GM12865 (cell line): ENCODE measurements at places on chromosomes 13 and 19.

DNA sequence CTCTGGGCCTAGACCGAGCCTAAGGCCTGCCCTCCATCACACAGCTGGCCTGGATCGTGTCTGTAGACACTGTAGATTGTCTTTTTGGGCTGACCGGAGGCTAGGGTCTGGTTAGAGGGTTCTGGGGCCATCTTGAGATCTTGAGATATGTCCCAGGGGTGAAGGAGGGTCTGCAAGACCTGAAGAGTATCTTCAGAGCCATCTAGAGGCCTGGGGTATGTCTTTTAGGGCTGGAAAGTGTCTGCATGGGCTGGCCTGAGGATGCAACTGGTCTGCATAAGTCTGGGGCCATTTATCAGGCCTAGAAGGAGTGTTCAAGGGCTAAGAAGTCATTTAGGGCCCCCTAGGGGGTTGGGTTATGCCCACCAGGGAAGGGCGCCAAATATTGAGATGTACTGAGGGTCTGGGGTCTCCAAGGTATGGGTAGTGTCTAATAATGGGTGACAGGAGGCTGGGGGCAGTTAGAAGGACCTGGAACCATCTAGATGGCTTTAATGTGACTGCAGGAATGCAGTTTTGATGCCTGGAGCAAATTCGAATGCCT, 555 bp downstream of the SCAF1 start:
- no peak for DNase-seq

DNA sequence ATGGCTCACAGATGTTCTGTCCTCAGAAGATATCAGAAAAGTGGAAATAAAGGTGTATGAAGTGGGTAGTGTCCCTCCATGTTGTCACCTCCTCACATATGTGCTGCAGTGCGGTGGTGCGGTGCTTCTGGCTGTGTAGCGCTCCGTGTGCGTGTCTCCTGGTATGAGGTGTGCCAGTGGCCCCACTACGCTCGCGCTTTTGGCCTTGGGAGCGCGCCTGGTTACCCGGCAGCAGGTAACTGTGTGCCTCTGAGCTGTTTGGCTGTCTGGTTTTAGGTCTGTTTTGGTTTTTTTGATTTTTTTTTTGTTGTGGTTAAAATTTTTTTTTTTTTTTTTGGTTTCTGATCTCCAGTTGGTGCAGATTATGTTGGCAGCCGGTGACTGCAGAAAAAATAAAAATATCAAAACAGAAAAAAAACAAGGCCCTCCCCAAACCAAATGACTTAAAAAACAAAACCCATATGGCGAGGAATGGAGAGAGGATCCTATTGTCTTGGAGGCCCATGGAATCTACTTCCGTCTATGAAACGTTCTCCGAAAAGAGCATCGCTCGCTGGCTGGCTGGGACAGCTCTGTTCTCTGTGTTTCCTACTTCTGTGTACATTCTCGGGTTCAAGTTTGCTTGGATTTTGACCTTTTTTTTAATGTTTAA, 7.9 kb downstream of the HNRNPL start:
- no peak for DNase-seq

GRCh38 chr19:38666663-38667511, 19.4 kb downstream of the ACTN4 start:
- DNase-seq, result peak; percentile 70

DNA sequence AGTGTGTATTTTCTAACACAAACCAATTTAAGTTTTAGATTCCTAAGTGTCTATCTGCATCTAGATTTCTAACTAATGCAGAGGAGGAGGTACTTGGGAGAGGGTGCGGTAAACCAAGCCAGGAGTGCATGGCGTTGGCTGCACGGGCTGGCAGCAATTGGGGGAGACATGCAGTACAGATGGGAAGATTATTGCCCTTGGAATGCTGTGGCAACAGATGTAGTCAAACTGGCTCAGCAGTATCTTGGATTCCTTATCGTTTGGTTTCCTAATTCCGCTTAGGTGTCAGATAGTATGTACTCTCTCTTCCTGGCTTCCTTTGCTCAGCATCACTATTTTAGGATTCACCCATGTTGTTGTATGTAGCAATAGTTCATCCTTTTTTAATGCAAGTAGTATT, 29.4 kb upstream of the STK24 start:
- DNase-seq, result no peak

- DNase-seq, result peak; percentile 99
Measured at GRCh38 chr13:50081679-50082425, 66.6 kb downstream of the KCNRG start.

- no peak for DNase-seq
Measured at GRCh38 chr13:77506874-77507273, 28.6 kb upstream of the SCEL start.

- DNase-seq, result peak; percentile 67
Measured at GRCh38 chr13:43879755-43880181, at the start of gene LACC1. TSS of gene LACC1 (plus strand) at chr13:43879904. CDS start at chr13:43880986, 1,082 bp downstream.

DNA sequence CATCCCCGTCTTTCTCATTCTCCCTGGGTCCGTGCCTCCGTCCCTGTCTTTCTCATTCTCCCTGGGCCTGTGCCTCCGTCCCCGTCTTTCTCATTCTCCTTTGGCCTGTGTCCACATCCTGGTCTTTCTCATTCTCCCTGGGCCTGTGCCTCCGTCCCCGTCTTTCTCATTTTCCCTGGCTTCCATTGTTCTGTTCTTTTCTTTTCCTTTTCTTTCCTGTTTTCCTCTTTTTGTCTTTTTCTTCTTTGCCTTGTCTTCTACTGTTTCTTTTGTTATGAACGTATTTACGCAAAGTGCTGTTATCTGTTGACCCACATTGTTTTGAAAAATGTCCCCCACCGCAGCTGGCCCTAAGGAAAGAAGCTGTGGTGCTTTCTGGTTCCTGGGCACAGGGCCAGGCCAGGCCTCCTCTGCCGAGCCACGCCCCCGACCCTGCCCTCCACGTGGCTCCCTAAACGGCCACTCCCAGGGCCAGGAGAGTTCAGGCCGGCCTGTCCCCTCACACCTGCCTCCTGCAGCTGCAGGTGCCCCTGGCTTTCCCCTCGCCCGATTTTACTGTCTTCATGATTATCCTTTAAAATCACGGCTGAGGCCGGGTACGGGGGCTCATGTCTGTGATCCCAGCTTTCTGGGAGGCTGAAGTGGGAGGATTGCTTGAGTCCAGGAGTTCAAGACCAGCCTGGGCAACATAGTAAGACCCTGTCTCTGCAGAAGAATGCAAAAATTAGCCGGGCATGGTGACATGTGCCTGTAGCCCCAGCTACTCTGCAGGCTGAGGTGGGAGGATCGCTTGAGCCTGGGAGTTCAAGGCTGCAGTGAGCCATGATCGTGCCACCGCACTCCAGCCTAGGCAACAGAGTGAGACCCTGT, 14.0 kb upstream of the TMPRSS9 start:
- DNase-seq, result no peak

DNA sequence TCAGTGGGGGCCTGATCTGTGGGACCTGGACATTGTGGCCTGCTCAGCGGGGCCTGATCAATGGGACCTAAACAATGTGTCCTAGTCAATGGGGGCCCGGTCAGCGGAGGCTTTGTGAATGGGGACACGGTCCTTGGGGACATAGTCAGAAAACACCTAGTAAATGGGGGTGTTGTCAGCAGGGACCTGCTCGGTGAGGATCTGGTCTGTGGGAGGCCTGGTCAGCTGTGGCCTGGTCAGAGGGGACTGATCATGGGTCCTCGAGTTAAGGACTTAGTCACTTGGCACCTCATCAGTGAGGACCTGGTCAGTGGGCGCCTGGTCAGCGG, 44.5 kb upstream of the TPM4 start:
- DNase-seq, result no peak

GRCh38 chr19:48812094-48812929, 1.5 kb upstream of the BCAT2 start:
- DNase-seq, result peak; percentile 89

- no peak for DNase-seq
Measured at GRCh38 chr13:113063091-113063491, 42.5 kb upstream of the F7 start.

- no peak for DNase-seq
Measured at GRCh38 chr19:48703316-48703715, 7.5 kb downstream of the FUT2 start.

- DNase-seq, result peak; percentile 48
Measured at GRCh38 chr19:46495786-46496099, at the start of gene PNMA8B. TSS of gene PNMA8B (minus strand) at chr19:46495867. CDS start at chr19:46495465, 402 bp downstream.

DNA sequence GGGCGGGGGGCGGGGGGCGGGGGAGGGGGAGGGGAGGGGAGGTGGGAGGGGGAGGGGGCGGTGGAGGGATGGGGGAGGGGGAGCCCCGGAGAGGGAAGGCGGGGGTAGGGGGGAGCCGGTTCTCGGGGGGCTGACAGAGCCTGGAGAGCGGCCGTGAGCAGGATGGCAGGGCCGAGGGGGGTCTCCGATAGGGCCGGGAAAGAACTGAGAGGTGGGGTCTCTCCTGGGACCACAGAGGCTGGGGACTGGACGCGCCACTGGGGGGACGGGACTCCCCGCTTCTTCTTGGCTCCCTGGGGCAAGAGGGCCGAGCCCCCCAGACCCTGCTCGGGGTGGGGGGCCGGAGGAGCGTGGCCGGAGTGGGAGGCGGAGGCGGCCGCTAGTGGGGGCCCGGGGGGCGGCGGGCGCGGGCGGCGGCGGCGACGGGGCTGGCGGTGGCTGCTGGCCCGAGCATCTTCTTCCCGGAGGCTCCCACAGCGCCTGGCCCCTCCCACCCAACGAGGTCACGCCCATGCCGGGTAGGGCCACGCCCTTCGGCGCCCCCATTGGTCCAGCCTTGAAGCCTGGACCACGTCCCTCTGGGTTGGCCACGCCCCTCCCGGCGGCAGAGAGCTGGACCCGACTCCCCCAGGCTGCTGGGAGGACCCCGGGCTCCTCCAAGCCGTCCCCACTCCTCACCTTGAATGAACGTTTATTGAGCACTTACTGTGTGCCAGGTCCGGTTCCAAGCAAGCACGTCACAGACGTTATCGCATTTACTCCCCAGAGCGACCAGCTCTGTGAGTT, at the start of gene NOVA2:
TSS of gene NOVA2 (minus strand) at position 313 of the 786 bp plus-strand sequence. CDS start 514 bp downstream, outside the sequence.
- peak; percentile 64 for DNase-seq

- no peak for DNase-seq
Measured at GRCh38 chr13:45713106-45713690, 11.1 kb downstream of the CBY2 start.

GRCh38 chr19:48962849-48963165, 2.3 kb upstream of the FTL start:
- DNase-seq, result peak; percentile 36
